Activated CD8-positive, alpha-beta memory T cell treated with anti-CD3 and anti-CD28 coated beads for 1 hour (primary cell): ENCODE measurements at places on chromosomes 3 and 15.

DNA sequence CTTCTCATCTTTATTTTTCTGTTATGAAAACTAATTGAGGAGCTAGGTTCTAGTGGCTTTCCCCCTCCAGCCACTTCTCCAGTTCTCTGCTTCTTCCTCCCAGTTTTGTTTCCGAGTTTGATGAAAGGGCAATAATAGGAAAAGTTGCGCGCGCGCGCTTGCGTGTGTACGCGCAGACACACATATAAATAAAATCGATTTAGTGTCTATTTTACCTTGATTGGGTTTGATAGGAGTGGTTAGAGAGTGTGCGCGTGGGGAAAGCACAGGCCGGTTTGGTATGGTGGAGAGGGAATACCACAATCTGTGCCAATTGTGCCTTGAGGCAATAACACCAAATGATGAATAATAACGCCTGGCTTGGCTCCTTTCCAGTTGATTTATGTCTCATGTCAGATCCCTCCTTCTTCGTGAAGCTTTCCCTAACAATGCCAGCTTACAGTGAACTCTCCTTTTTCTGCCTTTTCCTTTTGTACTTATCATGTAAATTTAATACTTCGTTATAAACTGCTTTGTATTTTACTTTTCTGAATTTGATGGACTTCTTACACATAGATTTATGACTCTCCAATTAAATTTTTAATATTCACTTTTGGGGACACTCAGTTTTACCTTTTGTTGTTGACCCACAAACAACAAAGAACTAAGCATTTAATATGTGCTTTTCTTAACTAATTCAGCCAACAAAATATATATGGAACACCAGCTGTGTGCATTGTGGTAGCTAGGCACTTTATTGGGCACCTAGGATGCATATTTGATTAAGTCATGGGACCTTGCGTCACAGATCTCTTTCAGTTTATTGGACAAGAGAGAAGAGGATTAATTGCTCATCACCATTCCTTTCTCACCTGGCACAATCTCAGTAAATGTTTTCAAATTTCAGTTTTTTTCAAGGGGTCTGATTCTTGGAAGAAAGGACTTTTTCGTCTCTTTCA is 1.7 kb downstream of the TIPARP start:
- DNase-seq, result peak; percentile 19

- DNase-seq, result no peak
These were observed 126.2 kb upstream of the BHLHE40 start for GRCh38 chr3:4852780-4853748.

DNA sequence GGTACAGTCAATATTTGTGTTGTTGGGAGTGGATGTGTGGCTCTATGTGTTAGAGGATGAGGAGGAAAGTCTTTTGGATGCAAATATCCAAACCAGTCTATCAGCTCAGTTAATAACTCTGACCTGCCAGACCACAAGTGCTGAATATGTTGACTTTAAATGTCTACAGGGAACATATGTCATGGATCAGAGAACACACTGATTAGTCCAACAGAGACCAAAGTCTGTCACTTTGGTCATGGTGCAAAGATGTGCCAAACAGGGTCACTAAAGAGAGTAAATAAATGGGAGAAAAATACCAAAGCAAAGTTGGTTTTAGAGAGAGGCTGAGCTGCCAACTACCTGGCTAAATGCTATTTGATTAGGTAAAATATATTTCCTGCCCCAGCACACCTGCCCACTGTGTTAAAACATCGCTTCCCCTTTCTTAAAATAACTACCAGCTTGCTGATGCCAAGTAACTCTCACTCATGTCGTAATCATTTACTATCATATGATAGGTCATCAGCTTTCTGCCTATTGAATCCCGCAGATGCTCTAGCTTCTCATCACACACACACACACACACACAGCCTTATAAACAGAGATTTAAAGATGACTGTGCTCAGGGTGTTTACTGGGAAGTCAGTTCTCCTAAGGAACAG is 173.3 kb downstream of the PDZRN3 start:
- no peak for DNase-seq

- DNase-seq, result no peak
These were observed 69.3 kb downstream of the NTRK3 start for GRCh38 chr15:88187195-88187594.

GRCh38 chr3:195004512-195005250 is 266.3 kb downstream of the XXYLT1 start:
- DNase-seq, result no peak

DNA sequence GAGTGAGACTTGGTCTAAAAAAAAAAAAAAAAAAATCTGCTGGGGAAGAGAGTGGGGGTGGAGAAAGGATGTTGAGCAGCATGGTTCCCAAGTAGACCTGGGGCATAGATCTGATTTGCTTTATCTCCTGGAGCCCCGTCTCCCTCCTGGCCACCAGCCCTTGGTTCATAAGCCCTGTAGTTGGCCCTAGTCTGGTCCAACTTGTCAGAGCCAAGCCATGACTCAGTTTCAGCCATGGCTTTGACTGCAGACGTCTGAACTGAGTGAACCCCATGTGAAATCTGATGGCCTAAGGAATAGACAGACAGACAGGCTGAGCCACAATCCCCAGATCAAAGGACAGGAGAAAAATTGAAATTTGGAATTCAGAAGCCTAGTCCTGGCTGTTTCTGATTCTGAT is 2.0 kb upstream of the CILP start:
- DNase-seq, result no peak

GRCh38 chr15:43292375-43293078 is 25.8 kb upstream of the TGM5 start:
- no peak for DNase-seq

- DNase-seq, result no peak
These were observed 20.1 kb upstream of the GOLGA6L2 start for GRCh38 chr15:23467110-23467600.

GRCh38 chr15:26561896-26562295 is 211.0 kb downstream of the GABRB3 start:
- DNase-seq, result no peak

- DNase-seq, result no peak
These were observed 72.3 kb downstream of the DAPK2 start for GRCh38 chr15:63974021-63974420.

DNA sequence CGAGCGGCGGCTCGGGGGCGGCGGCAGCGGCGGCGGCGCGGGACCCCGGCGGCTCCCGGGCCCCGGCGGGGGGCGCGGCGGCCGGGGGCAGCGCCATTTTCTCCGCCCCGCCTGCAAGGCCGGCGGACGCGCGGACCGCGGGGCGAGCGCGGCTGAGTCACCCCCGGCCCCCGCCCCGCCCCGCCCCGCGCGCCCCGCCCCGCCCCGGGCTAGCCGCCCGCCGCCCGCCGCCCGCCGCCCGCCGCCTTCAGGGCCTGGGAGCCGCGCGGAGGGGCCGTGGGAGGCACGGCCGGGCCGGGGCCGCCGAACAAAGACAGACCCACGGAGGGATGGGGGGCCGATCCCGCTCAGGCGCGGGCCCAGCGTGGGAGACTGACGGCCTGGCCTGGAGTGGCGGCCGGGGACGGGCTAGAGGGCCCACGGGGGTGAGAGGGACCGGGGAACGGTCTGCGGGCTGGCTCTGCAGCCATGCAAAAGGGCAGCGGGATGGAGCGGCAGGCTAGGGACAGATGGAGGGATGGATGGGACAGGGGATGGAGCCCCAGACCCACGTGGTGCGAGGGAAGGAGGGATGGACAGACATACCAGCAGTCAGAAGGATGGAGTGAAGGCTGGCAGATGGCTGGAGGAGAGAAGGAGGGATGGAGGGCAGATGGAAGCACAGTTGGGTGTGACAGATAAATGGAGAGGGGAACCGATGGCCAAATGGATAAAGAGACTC is at the start of gene EIF4E3:
EIF4E3 (minus strand) TSS at position 132 of the 721 bp plus-strand sequence; CDS start at position 97, 35 bp downstream.
- peak; percentile 25 for DNase-seq

DNA sequence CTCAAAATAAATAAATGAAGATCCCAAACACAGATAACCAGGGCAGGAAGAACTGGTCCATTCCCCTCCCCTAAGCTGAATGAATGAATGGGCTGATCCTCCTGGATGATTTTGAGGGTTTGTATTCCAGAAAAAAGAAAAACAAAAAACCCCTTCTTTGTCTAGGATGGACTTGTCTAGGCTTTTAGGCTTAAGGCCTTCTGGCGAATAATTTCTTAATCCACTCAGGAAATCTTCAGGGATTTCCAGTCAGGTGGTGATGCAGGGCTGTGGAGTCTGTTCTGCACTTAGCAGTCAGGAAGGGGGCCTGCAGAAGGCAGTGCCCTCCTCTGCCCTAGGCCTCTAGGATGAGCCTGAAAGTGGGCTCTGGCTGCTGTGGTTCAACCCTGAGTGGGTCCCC is 52.1 kb downstream of the BDH1 start:
- DNase-seq, result no peak

GRCh38 chr15:77496715-77497109 is 76.0 kb downstream of the HMG20A start:
- DNase-seq, result peak; percentile 10

- DNase-seq, result no peak
These were observed 24.2 kb upstream of the GALNT15 start for GRCh38 chr3:16150285-16150684.

GRCh38 chr3:151814588-151814987 is 672 bp downstream of the AADAC start:
- no peak for DNase-seq

DNA sequence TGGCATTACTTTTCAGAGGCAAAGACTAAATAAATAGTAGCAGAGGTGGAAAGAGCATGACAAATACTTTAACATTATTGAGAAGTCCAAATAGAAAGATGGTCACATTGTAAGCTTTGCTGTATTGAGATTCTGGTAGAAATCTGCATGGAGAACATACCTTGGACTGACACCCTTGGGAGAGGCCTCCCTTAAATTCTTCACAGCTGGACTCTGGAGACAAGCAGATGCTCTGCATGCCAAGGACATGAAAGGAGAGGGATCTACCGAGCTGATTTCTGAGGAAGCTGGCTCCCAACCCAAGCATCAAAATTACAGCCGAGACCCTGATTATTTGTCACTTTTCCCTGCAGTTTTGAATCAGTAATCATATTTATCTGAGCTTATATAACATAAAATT is 212.5 kb upstream of the COL8A1 start:
- no peak for DNase-seq

GRCh38 chr15:32880642-32881041 is 162.8 kb downstream of the GREM1 start:
- no peak for DNase-seq

GRCh38 chr15:85771781-85772445 is 22.8 kb downstream of the KLHL25 start:
- no peak for DNase-seq

GRCh38 chr15:67189326-67190051 is 65.0 kb downstream of the AAGAB start:
- DNase-seq, result no peak

DNA sequence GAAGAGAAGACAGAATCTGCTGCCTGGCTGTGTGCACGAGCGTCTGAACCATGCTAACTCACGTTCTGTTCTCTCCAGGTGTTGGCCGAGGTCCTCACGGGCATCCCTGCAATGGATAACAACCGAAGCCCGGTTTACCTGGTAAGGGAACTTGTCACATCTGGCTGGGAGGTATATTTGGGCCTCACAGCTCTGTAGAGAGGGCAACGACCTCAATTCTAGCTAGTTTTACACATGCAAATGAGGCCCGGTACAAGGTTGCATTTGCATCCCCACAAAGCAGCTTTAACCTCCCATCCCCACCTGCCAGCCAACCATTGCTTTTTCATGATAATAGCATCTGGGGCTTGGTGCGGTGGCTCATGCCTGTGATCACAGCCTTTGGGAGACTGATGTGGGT is 22.0 kb upstream of the TATDN2 start:
- DNase-seq, result no peak

DNA sequence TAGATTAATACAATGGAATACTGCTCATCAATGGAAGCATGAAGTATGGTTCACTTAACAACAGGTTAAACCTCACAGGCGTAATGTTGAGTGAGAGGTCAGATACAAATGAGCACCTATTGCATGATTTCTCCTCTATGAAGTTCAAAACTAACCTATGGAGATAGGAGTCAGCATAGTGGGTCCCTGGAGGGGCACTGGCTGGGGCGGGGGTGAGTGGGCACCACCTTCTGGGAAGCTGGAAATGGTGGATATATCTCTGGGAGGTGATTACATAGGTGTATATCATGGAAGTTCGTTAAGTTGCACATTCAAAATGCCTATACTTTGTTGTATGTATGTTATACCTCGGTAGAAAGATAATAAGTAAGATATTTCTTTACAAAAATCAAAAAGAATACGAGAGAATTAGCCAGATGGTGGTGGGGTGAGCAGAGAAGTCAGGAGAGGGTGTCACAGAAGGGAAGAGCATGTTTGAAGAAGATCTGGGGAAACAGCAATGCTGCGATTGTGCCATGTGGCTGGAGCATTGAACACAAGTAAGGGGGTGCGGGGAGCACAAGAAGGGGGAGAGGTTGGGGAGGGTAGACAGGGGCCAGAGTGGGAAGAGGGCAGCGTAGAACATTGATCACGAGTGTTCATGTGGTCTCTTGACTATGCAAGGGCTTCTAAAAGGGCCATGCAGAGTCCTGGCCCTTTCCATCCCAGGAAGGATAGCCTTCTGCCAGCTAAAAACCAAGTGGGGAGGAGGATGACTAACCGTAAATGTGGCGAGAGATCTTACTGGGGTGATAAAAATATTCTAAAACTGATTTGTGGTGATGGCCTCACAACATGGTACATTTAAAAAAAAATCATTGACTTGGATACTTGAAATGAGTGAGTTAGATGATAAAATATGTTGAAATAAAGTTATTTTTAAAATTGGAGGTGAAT is 30.2 kb downstream of the ITGA11 start:
- no peak for DNase-seq

- no peak for DNase-seq
These were observed 2.7 kb upstream of the DMXL2 start for GRCh38 chr15:51625236-51625635.

DNA sequence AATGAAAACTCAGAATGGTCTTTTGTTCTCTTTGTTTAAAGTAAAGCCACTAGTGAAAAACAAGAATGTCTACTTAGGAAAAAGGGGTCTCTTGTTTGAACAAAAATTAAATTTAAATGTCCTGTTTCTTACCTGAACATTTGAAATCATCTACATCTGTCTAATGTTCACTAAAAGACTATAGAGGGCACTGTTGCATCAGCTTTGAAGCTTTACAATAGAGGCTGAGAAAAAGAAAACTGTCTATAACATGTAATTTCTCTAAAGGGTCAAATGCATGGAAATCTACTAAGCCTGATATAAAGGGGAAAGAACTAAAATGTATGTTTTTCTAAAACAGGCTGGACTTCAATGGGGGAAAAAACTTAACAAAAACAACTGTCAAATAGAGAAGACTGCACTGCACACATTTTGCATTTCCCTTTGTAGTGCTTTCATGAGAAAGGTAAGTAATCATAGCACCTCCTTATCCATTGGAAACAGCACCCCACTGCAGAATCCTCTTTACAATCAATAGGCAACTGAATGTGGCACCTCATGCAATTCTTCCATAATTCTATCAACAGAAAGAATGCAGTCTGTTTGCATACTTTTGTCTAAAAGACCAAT is 26.3 kb downstream of the DPH6 start:
- no peak for DNase-seq
